ENCODE measurements at places on chromosomes 2 and 18.

GRCh38 chr18:48066225-48066652 is 135.8 kb upstream of the SMAD2 start:
- DNase-seq, result no peak

DNA sequence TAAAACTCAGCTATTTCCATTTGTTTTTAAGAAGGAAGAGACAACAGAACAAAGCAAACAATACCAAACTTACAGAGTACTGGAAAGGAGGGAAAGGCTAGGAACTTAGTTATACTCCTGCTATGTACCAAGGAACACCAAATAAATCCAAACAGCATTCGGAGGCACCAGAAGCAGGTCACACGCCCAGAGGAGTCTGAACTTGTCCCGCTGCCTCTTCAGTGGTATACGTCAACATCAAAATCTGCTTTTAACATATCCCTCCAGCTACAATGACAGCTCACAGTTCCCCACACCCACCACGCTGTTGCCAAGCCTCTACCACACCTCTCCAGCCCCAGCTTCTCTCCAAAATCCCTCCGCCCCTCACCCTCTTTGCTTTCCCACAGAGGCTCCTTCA is 17.3 kb downstream of the C2orf76 start:
- DNase-seq, result no peak

- no peak for DNase-seq
These were observed 258.9 kb downstream of the DCC start for GRCh38 chr18:52598921-52599320.

DNA sequence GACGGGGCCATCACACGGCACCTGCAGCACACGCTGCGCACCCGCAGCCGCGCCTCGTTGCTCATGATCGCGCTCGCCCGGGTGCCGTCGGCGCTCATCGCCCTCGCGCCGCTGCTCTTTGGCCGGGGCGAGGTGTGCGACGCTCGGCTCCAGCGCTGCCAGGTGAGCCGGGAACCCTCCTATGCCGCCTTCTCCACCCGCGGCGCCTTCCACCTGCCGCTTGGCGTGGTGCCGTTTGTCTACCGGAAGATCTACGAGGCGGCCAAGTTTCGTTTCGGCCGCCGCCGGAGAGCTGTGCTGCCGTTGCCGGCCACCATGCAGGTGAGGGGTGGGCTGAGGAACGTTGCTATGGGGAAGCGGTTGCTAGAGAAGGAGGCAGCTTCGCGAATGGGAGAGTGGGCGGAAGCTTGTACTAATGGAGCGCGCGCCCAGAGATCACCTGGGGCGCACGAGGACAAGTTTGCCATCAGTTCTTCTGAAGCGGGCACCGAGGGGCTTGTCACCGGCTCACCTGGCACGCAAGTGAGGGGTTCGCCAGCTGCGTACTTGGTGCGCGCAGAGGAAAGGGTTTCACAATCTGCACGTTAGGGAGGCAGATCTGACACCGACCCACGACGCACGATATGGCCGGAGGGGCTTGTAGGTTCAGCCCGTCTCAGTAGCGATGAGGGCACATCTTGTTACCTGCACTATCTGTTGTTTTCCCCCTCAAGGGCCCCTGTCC is 45.6 kb downstream of the DDX18 start:
- no peak for DNase-seq

- DNase-seq, result peak; percentile 91
These were observed 10.8 kb upstream of the NAB1 start for GRCh38 chr2:190637903-190638618.

DNA sequence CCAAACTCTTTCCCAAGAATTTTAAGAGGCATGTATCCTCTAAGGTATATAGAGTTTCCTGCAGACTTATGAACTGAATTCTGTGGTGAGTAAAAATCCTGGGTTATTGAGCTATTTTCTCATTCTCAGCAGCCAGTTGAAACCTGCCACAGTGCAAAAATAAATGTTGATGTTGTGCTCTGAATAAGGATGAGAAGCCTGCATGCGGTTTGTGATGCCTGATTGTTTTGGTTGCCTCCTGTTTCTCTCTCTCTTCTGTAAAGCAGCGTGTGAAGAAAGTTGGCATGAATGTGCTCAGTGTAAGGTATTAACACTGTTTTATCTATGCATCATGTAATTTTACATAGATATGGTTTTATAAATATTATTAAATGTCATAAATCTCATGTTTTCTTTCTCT is 452.6 kb downstream of the CDH2 start:
- peak; percentile 3 for DNase-seq

DNA sequence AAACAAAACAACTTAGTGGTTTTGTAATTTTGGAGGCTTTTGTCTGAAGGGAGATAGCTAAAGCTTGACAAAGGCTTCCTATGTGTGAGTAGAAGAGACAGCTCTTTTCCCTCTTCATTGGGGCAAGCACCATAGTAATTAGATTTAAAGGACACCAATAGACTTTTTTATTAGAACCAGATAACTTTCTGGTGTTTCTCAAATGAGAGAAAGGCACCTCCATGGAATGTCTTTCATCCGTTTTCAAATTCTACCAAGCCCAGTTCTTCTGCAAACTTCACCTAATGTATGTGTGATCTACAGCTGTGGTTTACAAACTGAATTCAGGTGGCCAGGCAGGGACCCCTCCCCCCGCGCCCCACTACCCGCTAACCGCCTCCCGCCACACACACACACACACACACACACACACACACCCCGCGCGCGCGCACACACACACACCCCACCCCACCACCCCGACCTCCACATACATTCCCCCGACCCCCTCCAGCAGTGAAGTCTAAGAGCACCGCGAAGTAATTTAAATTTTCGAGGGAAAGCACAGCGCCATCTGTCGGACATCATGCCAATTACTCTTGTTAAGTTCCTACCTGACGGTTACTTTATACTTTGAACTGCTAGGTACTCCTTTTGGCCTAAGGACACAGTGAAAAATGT is 31.6 kb upstream of the PPP1R1C start:
- DNase-seq, result peak; percentile 77

Measured in pons (tissue), 1 donor.